Epithelial cell of alveolus of lung (primary cell): ENCODE measurements at places on chromosomes 13 and 19. TPM values are rescaled to one million over a fixed set of nuclear protein-coding genes. Genes with fewer than 3 reads are reported as not detected.

Gene ZNF761
- total RNA-seq = 5.9 and 11.7 TPM in 2 replicates

Gene KIR2DL3
- not detected in 2 replicates for total RNA-seq

Gene UHRF1
- 19.1 and 53.4 TPM in 2 replicates for total RNA-seq

Gene COL4A2
- total RNA-seq = 511 and 764 TPM in 2 replicates

Gene GDF15
- total RNA-seq = 113 and 261 TPM in 2 replicates

Gene KCTD4
- not detected in 2 replicates for total RNA-seq

Gene TMEM190
- total RNA-seq = 0.72 TPM in 1 of 2 replicates, not detected in the other

Gene CCDC169
- 0.91 and 2.8 TPM in 2 replicates for total RNA-seq

Gene PCDH9
- 2.9 and 8.7 TPM in 2 replicates for total RNA-seq

Gene SRRM5
- total RNA-seq = 0.26 TPM in 1 of 2 replicates, not detected in the other

Gene ADGRE1
- not detected in 2 replicates for total RNA-seq

Gene CGB5
- 12.3 TPM in 1 of 2 replicates, not detected in the other for total RNA-seq

Gene KCNN4
- 5.4 TPM in 1 of 2 replicates, not detected in the other for total RNA-seq

Gene IL4I1
- total RNA-seq = 1.3 TPM in 1 of 2 replicates, not detected in the other

Gene AMH
- total RNA-seq = under 0.01 and 2.3 TPM in 2 replicates

Gene KIR2DL1
- not detected in 2 replicates for total RNA-seq

Gene SHISA2
- total RNA-seq = 0.91 and 1.7 TPM in 2 replicates

Gene LONP1
- total RNA-seq = 89.7 and 138 TPM in 2 replicates

Gene ETV2
- 0.78 TPM in 1 of 2 replicates, not detected in the other for total RNA-seq

Gene CEACAM1
- 0.39 TPM in 1 of 2 replicates, not detected in the other for total RNA-seq

Gene REEP6
- 2.7 and 2.8 TPM in 2 replicates for total RNA-seq

Gene SULT2A1
- total RNA-seq = not detected in 2 replicates

Gene ZNF626
- 7.5 and 13.8 TPM in 2 replicates for total RNA-seq

Gene IGSF23
- not detected in 2 replicates for total RNA-seq

Gene ZNF665
- 0.65 and 3.8 TPM in 2 replicates for total RNA-seq

Gene ZIM2
- total RNA-seq = 0.08 TPM in 1 of 2 replicates, not detected in the other

Gene ATP11A
- 8.4 and 11.9 TPM in 2 replicates for total RNA-seq

Gene SLITRK1
- total RNA-seq = not detected in 2 replicates

Gene ZNF709
- total RNA-seq = 0.91 and 2.0 TPM in 2 replicates

Gene VMAC
- total RNA-seq = 2.3 and 10.9 TPM in 2 replicates

Gene VSTM2B
- not detected in 2 replicates for total RNA-seq

Gene ZNF320
- total RNA-seq = 2.8 and 4.7 TPM in 2 replicates

Gene SPIB
- not detected in 2 replicates for total RNA-seq

Gene FPR3
- total RNA-seq = under 0.01 TPM in 1 of 2 replicates, not detected in the other

Gene SHANK1
- total RNA-seq = 6.7 and 7.8 TPM in 2 replicates

Gene SLC39A3
- 32.1 and 44.2 TPM in 2 replicates for total RNA-seq

Gene ZSCAN4
- not detected in 2 replicates for total RNA-seq

Gene VRK3
- total RNA-seq = 22.5 and 26.8 TPM in 2 replicates

Gene RASGRP4
- not detected in 2 replicates for total RNA-seq

Gene SIGLEC12
- not detected in 2 replicates for total RNA-seq

Gene LMTK3
- total RNA-seq = 0.26 and 4.5 TPM in 2 replicates

Gene RNF17
- total RNA-seq = not detected in 2 replicates

Gene LSR
- total RNA-seq = 1.4 and 7.4 TPM in 2 replicates

Gene UBE2L5
- total RNA-seq = not detected in 2 replicates

Gene RGL3
- under 0.01 and 1.2 TPM in 2 replicates for total RNA-seq

Gene ZNF91
- 8.0 and 16.8 TPM in 2 replicates for total RNA-seq

Gene IRGC
- not detected in 2 replicates for total RNA-seq

Gene LSM14A
- 53.1 and 112 TPM in 2 replicates for total RNA-seq

Gene SOHLH2
- 0.39 and 1.3 TPM in 2 replicates for total RNA-seq

Gene SMIM44
- total RNA-seq = not detected in 2 replicates

Gene LHB
- 0.52 and 1.2 TPM in 2 replicates for total RNA-seq

Gene CGB1
- not detected in 2 replicates for total RNA-seq
